ENCODE measurements at places on chromosomes 5 and 9. TPM values are rescaled to one million over a fixed set of nuclear protein-coding genes. Genes with fewer than 3 reads are reported as not detected.

The ENTPD2 gene
- total RNA-seq, result under 0.01 TPM

The PCDHGA8 gene
- 4.4 TPM for total RNA-seq

The PKD2L2 gene
- not detected for total RNA-seq

The CD14 gene
- total RNA-seq, result 0.32 TPM

The GAPT gene
- total RNA-seq, result not detected

The LECT2 gene
- not detected for total RNA-seq

The DCANP1 gene
- total RNA-seq, result not detected

The SLC34A3 gene
- total RNA-seq, result not detected

Data from bronchial smooth muscle cell (primary cell).